ENCODE measurements at places on chromosomes 4 and X.

DNA sequence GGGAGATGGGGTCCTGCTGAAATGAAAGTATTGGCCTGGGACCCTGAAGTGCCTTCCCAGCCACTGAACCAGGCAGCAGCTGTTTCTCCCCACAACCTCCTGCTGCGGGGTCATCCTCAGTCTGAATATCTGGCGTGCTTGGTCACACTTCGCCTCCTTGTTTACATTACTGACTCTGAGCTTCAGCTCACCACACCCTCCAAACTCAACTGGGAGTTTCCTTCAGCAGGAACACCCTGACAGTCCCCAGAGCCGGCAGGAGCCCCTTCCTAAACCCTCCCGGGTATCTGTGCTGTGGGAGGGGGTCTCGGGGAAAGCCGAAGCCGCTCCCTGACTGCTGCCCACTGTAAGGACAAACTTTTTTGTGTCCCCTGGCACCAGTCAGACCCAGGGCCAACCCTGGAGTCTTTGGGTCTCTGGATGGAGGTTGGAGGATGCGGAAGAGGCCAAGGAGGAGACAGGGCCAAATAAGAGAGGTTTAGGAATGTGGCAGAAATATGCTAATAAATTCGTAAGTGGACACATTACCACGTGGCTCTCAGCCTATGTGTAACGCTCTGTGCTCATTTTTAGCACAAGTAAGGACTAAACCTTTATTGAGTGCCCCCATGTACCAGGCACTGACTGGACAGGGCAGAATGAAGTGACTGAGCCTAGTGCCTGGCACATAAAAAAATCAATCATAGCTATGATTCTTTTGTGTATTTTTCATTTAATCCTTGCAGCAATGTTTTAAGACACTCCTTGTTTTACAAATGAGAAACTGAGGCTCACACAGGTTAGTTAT lies 20.7 kb downstream of the FHDC1 start:
- no peak for DNase-seq

DNA sequence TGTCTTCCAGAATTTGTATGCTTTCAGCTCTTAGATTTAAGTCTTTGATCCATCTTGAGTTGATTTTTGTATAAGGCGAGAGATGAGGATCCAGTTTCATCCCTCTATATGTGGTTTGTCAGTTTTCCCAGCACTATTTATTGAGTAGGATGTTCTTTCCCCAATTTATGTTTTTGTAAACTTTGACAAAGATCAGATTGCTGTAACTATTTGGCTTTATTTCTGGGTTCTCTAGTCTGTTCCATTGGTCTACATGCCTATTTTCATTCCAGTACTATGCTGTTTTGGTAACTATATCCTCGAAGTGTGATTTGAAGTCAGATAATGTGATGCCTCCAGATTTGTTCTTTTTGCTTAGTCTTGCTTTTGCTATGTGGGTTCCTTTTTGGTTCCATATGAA lies 60.7 kb downstream of the IL15 start:
- DNase-seq, result no peak

DNA sequence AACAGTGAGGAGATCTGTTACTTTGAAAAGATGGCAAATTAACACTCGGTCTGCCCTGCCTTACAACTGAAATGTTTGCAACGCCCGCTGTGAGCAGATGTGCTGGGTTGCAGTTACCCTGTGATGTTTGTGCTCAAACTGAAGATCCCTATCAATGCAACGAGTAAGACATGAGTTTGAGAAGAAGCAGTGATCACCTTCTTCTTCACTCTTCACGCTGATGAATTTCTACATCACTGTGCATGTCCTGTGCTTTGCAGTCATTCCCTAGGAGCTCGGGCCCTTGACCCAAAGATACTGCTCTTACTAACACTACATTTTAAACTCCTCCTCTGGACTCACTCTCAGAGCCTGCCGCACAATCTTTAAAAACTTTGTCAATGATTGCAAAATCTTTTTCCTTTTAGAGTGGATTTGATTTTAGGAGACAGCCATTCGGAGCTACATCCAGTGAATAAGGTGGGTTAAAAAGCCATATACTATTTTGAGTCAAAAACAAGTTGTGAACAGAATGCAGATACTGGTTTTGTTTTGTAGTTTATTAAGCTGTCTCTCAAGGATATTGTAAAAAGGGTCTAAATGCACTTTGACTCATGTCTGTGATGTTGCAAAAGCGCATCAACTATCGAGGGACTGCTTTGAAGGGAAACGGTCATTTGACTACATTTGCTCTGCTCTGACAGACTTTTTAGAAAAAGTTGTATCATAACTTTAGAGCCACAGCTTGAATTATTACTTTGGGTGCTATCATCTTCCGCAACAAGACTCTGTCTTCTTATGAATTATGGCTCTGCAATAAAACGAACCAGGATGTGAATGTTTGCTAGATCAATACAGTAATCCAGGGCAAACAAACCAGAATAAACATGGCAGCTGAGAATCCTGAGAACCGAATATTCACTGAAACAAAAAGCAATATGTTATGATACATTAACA lies 5.7 kb upstream of the RHOH start:
- DNase-seq, result no peak

DNA sequence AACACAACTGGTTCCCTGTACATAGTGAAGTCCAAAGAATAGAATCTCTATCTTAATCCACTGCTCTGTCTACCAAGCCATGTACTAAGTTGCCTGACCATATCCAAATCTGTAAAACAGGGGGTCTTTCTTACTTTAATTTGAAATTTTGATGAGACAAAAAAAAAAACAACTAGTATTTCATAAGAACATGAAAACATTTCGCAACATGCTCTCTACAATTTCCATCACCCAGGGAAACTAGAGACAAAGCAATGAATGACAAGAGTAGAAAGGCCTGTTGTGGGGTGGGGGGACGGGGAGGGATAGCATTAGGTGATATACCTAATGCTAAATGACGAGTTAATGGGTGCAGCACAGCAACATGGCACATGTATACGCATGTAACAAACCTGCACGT lies 279.9 kb downstream of the PPP3CA start:
- DNase-seq, result no peak

GRCh38 chr4:52512291-52512690 lies 146.8 kb downstream of the USP46 start:
- DNase-seq, result no peak

DNA sequence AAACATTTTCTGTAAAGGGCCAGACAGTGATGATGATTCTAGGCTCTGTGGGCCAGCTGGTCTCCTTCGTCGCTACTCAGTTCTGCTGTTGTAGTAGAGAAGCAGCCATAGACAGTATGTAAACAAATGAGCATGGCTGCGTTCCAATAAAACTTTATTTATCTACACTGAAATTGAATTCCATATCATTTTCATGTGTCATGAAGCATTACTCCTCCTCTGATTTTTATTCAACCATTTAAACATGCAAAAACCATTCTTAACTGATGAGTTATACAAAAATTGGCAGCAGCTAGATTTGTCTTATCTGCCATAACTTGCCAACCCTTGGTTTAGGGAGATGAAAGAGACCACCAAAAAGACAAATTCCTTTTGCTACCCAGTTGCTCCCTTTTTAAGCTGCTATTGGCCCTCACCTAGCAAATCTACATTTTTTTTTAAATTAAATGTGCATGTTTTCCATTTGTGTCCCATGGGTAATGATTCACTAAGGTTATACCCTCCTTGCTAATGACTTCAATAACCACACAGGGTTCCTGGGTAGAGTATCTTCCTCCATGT lies 309.9 kb downstream of the DHX15 start:
- DNase-seq, result no peak

DNA sequence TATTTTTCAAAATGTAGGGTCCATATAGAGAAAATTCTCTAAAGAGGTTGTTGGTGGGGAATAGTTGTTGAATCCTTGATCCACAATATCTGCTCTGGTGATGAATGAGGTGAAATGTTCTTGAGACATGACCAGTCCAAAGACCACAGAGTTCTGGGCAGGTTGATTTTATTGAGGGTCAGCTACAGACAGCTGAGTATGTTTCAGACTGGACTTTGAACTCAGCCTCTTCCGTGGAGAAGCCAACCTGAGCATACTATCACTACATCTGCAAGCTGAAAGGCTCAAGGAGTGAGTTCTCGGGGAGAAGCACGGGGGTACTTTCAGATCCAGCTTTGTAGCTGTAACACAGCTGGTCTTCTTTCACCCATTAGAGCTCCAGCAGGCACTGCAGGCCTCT lies 168.4 kb upstream of the NPY2R start:
- DNase-seq, result no peak

GRCh38 chrX:25544641-25545040 lies 528.9 kb upstream of the ARX start:
- DNase-seq, result no peak

- no peak for DNase-seq
Observed at GRCh38 chr4:8724436-8725070, 132.0 kb downstream of the CPZ start.

DNA sequence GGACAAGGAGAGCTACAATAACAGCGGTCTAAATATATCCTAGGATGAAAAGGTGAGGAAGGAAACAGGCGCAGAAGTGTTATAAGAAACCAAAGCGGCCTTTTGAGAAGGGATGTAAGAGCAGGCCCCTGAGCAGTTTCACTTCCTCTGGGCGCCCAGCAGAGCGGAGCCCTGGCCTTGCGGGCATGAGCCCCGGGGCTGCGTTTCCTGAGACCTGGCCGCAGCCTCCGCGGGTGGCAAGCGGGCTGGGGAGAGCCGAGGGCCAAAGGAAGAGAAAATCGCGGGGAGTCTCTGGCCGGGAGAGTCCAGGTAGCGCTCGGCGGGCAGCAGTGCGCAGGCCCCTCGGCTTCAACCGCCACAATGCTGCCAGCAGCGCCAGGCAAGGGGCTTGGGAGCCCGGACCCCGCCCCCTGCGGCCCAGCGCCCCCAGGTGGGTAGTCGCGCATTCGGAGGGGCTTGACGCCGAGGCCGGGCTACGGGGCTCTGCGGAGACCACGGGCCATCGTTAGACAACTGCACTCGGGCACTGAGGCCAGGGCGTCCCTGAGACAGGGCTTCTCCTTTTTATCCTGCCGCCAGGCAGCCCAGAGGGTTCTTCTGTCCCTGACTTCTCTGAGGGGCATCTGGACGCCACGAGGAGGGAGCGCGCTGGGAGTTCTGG lies at the start of gene BANK1:
Gene BANK1 (plus strand): TSS at position 210 of the 661 bp plus-strand sequence. CDS start 151 bp downstream, at position 361.
- DNase-seq, result no peak

DNA sequence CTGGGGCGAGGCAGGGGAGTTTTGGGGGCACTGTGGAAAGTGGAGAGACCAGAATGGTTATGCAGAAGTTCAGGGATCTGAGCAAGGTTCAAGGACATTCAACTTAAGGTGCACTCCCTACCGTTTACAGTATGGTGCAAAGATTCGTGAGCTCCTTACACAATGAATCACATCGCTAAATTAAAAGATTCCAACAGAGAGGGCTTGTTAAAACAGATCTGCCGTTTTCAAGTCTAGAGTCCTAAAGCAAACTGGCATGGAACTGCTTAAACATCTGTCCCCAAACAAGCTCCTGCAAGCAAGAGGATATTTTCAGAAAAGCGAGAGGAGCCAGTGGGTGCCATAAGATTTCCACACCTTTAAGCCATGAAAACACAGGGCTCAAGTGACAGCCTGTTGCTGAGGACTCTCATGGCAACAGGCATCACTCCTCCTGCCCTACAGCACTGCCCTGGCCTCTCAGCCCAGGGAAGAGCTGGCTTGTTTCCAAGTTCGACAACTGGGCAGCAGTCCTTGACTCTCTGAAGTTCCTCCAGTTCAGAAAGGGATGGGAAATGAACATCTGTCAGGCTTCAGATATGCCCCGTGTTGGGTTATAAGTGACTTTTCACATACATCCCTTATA lies 10.0 kb downstream of the FAM184B start:
- DNase-seq, result no peak

DNA sequence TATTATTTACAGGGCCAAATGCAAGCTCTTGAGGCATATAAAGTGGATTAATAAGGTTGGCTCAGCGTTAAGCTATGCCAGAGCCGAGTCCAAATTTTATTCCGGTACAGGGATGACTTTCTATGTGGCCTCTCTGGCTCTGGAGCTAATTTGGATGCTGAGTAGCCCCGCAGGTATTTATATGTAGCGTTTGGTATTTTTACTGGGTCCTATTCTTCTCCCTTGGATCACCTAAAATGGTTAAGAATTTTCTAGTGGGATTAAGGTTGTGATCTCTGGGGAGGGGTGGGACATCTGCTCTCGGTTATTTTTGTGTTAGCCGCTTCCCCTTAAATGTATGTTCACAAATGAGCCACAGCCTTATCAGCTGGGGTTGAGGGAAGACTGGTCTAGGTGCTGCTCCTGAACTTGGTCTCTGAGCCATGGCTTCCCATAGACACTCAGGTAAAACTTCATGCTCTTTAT lies 49.4 kb downstream of the FHL1 start:
- no peak for DNase-seq

- no peak for DNase-seq
Observed at GRCh38 chr4:4326166-4326565, 36.1 kb downstream of the ZBTB49 start.

DNA sequence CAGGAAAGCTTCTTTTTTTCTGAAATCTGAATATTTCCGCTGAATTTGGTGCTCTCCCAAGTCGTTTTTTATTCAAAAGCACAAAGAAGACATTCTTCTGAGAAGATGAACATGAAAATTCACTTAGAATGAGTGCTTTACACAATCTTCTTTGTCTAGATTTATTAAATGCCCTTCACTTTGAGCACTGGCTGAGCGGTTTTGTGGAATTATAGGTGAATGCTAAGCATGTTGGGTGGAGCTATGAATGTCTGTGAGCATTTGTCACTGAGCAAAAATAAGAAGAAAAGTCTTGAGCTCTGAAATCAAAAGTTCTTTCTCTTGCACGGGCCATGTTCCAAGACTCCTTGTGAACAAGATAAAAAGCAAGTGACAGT lies 13.1 kb downstream of the GASK1B start:
- no peak for DNase-seq

DNA sequence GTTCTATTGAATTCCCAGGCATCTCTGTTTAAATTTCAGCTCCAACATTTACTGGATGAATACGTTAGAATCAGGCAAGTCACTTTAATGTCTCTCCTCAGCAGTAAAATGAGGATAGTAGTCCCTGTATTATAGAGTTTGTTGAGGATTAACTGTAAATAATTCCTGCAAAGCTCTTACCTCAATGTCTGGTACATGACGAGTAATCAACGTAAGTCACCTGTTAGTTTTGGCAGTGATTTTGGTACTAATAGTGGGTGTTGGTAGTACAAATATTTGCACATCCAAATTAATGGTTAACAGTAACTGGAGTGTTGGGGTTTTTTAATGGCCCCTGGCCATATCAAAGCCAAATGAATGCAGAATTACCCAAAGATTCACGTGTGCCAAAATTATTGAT lies 189.8 kb upstream of the GALNT7 start:
- DNase-seq, result no peak

GRCh38 chrX:123336666-123337065 lies 152.6 kb downstream of the GRIA3 start:
- no peak for DNase-seq

GRCh38 chr4:110544594-110544993 lies 68.6 kb downstream of the ENPEP start:
- no peak for DNase-seq

GRCh38 chr4:155060419-155060818 lies 148.0 kb upstream of the NPY2R start:
- DNase-seq, result no peak

- no peak for DNase-seq
Observed at GRCh38 chr4:119667802-119668201, 39.2 kb upstream of the PDE5A start.

GRCh38 chr4:705278-706082 lies at the start of gene PCGF3:
Gene PCGF3, plus strand, starts transcription at chr4:705832. Its CDS starts 27,849 bp downstream, at chr4:733681.
- peak; percentile 96 for DNase-seq

- no peak for DNase-seq
Observed at GRCh38 chr4:57490520-57491255, 380.5 kb upstream of the IGFBP7 start.

GRCh38 chrX:7926914-7927258 lies 327 bp downstream of the PNPLA4 start:
- DNase-seq, result no peak
